ENCODE measurements at places on chromosomes 2 and 18. TPM values are rescaled to one million over a fixed set of nuclear protein-coding genes. Genes with fewer than 3 reads are reported as not detected.
A peak's percentile ranks its signal among the peaks of the same experiment; 100 is the strongest.

Gene ELOA2
- not detected for total RNA-seq

GRCh38 chr2:113240915-113241911 lies 37.5 kb downstream of the PAX8 start:
- peak; percentile 59 for DNase-seq

GRCh38 chr18:10232062-10232461 lies 222.4 kb upstream of the APCDD1 start:
- DNase-seq: no peak

DNA sequence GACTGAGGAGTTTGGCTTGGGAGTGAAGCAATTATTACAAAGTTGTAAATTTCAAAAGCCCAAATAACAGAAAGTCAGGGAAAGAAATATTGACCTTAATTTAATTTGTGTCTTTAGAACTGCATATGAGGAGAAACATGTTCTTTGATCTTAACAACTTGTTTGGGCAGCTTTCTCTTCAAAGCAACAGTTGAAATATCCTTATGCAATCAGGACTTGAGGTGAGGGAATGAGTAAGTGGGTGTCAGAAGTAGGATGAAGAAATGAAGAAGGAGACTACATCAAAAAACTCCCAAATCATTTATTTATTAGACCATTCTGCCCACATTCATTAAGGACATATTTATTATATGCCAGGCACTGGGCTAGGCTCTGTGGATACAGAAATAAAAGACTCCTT lies 129.4 kb downstream of the GCA start:
- no peak for DNase-seq

DNA sequence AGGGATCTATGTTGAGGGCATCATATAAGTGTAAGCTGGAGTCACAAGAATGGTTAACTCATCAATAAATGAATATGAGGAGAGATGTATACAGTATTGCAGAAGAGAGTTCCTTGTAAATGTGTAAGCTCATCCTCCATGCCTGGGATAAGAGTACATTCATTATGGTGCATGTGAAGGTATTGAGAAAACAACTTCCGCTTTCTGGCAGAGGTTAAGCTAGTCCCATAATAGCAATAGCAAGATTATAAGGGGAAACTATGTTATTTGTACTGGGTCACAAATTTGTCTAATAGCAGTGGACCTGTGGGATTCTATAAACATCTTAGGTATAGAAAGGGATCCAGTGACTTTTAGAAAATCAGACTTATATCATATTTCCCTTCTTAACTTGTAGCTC lies 44.1 kb downstream of the SCN2A start:
- DNase-seq: no peak

DNA sequence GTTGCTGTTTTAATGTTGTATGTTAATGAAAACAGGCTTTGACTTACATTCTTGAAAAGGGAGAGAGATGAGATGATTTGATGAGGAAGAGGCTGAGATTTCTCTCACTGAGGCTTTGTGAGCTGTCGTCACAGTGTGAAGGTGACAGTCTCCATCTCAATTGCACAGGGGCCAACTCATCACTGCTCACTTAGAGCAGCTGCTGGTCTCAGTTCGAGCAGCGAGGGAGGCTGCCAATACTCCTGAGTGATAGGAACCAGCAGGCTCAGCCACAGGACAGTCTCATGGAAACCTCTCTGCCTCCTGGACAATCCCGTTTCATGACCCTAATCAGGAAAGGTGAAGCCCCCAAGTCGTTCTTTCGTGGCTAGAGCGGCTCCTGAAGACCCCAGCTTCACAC lies 170.7 kb upstream of the SOX11 start:
- peak; percentile 59 for DNase-seq

- DNase-seq: no peak
Measured at GRCh38 chr2:208315081-208315788, 49.2 kb downstream of the PIKFYVE start.

DNA sequence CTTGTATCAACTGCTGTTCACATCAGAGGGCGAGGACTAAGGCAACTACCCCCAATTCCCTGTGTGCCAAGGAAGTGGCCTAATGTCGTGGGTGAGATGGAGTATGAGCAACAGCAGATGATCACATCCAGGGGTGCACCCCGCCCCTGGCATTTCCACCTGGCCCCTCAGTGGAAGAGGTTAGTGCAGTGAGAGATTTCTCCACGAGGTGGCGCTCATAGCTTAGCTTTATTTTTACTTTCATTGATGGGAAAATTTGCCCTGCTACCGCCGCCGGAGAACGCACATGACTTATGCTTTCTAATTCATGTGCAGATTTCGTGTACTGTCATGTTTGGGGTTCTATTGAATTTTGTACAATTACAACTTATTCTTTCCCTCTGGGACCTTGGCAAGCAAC lies 470.6 kb upstream of the MEX3C start:
- peak; percentile 47 for DNase-seq

GRCh38 chr18:60656553-60656952 lies 284.0 kb upstream of the MC4R start:
- no peak for DNase-seq

GRCh38 chr2:28356095-28356911 lies 36.4 kb upstream of the FOSL2 start:
- peak; percentile 97 for DNase-seq

- no peak for DNase-seq
Measured at GRCh38 chr2:101395545-101396315, 8.4 kb upstream of the CREG2 start.
